Retinal pigment epithelial cell (primary cell): ENCODE measurements at places on chromosomes 4 and X.

DNA sequence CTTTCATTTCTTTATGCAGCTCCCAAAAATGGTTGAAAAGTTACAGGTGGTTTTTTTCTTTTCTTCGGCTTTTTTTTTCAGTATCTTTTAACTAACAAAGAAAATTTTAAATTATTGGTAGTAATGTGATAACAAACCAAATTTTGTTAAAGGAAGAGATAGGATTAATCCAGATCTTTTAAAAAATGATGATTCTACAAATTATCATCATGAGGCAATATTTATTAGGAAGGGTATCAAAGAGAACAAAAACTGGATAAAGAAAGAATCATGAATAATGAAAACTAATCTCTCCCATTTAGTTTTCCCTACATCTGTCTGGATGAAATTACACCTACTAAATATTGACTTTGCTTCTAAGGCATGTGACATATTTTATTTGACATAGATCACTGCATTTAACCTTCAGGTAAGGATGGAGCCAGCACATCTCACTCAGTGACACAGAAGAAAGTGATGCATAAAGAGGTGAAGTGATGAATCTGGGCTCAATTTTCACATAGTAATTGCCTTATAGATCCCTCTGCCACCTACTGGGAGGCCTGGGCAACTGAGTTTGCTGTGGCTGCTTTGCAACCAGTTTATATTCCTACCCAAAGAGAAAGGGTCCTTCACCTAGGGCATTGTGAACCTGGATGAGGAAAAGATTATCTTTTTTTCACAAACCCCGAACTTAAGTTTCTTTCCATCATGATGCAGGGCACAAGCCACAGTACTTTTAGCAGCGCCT is 155.6 kb downstream of the HNRNPD start:
- no peak for DNase-seq

DNA sequence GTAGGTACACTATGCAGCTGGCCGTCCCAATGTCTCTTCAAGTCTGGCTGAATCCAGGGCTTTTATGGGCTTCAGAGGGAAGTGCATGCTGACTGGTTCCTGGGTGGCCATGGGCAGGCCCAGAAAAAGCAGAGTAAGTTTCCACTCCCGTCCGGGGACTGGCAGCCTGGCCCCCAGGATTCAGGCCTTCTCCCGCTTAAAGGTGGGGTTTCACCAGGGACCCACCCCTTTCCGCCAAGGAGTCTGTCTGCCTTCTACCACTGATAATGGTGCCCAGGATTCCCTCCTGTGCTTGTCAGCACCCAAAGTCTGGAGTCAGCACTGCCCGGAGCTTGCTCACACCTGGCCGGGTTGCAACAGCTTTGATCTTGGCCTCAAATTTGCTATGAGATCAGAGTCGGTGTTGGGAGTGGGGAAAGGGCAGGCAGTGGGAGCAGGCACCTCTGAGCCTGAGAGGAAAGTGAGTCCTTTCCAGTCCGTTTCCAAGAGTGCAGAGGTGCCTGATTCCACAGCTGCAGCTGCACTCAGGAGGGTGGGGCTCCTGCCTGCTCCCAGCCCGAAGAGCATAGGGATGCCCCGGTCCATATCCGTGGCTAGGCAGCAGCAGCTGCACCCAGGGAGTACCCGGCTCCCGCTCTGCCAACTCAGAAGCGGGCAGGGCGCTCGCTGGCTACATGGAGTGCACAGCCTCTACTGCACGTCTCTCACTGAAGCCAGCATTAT is 1344.3 kb upstream of the ADGRL3 start:
- no peak for DNase-seq

DNA sequence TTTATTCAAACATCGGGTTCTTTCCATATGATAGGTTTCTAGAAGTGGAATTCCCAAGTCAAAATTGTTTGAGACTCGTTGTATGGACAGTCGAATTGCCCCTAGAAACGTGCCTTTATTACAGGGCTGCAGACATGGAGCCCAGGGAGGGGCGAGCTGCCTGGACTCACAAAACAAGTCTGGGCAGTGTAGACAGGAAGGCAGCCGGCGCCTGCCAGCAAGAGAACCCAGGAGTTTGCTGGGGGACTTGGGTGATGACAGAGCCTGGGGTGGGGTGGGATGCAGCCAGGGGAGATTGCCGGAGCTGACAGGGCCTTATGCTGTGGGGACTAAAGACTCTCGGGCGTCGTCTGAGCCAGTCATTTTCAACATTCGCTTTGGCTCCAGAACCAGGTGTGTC is 107.4 kb upstream of the MSX1 start:
- no peak for DNase-seq

DNA sequence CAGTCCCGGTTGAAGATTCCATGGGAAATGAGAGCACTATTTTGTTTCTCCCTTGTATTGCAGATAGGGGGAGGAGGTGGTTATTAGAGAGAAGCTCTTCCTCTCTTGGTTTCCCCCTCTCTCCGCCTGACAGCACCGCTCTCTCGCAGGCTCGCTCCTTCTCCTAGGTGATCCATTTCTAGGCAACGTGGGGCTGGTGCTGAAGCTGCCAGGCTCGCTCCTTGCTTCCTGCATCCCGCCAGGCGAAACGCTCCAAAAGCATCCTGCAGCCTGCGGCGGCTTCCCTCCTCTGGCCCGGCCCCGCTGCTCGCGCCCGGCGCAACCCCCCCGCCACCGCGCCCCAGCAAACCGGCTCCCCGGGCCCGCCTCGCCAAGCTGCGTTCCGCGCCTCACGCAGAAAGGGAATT is at the start of gene GRID2:
TSS of gene GRID2 (plus strand) at position 346 of the 407 bp plus-strand sequence.
- no peak for DNase-seq

DNA sequence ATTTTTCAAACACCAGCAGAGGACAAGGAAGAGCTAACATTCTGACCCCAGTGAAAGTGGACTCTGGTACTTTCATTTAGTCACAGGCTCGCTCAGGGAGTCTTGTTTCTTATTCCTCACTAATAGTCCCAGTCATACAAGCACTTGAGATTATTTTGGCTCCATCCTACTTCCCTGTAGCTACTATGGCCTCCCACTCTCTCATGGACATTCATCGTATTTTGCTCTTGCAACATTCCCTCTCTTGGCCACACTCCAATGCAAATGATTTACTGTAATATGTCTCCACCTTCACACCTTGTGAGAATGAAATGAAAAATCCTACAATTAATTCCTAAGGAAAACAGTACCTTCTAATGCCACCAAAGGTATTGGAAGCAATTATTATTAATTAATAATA is 21.3 kb downstream of the PLRG1 start:
- DNase-seq = no peak

DNA sequence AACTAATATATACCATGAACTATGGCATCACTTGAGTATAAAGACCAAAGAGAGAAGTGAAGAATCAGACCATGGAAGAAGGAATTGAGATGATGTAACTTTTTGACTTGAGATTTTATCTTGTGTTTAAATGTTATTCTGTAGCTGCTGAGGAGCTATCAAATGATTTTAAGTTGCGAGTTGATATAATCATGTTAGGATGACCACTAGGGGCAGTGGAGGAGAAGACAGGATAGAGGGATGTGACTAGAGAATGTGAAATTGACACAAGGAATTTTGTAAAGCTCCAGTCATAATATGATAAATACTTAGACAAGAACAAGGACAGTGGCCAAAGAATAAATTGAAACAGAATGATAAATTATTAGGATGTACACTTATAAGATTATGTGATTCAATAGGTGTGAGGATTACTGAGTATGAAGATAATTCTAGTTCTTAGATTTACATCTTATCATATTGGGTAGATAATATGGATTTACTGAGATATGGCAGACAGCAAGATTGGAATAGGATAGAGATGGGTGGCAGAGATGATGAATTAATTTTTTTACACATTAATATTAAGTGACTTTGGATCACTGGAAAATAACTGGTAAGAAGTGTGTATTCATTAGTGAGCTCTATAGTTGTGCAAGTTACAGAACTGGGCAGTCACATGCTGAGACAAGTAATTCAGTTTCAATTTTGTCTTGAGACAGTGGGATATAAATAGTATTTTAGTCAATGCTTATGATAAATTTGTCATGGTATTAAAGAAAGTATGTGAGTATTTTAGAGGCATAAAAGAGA is 816.0 kb upstream of the PCDH10 start:
- no peak for DNase-seq

- DNase-seq = peak; percentile 32
Measured at GRCh38 chr4:107862658-107863057, 37.9 kb downstream of the SGMS2 start.

GRCh38 chr4:2079926-2080325 is 20.8 kb downstream of the NAT8L start:
- no peak for DNase-seq

GRCh38 chr4:124018383-124019317 is 622.1 kb downstream of the SPRY1 start:
- DNase-seq = no peak
